ENCODE measurements at places on chromosomes 1 and 21. TPM values are rescaled to one million over a fixed set of nuclear protein-coding genes. Genes with fewer than 3 reads are reported as not detected.

Gene OR2T11
- not detected for total RNA-seq

Gene TCHH
- total RNA-seq: under 0.01 TPM

Gene SIK1
- total RNA-seq: 1.3 TPM

Gene C1orf226
- total RNA-seq: under 0.01 TPM

Gene HHIPL2
- 1.5 TPM for total RNA-seq

Gene CIART
- total RNA-seq: 3.0 TPM

Gene SNX7
- 48.1 TPM for total RNA-seq

Gene KRTAP10-10
- total RNA-seq: not detected

Gene IL24
- total RNA-seq: 0.55 TPM

Gene PBX1
- total RNA-seq: 85.3 TPM

Gene CYP4A22
- not detected for total RNA-seq

Gene PDZK1
- 0.28 TPM for total RNA-seq

Gene GPR25
- total RNA-seq: not detected

Gene REN
- total RNA-seq: 0.28 TPM

Gene SEC16B
- 1.7 TPM for total RNA-seq

Gene C2CD2
- 22.2 TPM for total RNA-seq

Gene LY9
- total RNA-seq: not detected

Gene CHIA
- not detected for total RNA-seq

Gene ECM1
- total RNA-seq: 7.8 TPM

Gene TMPRSS15
- total RNA-seq: not detected

Gene ANGPTL1
- 8.8 TPM for total RNA-seq

Gene UTS2
- total RNA-seq: not detected

Gene OR6N1
- not detected for total RNA-seq

Gene USH2A
- under 0.01 TPM for total RNA-seq

Gene MPL
- total RNA-seq: not detected

Gene NBL1
- total RNA-seq: 224 TPM

Gene MRPL20
- 95.4 TPM for total RNA-seq

Gene HSD11B1
- total RNA-seq: 137 TPM

Measured in smooth muscle cell of bladder (primary cell).